Placental epithelial cell (primary cell): ENCODE measurements at places on chromosomes 5 and 9. TPM values are rescaled to one million over a fixed set of nuclear protein-coding genes. Genes with fewer than 3 reads are reported as not detected.

ATP10B gene
- not detected in 2 replicates for total RNA-seq

PDZD2 gene
- total RNA-seq, result under 0.01 TPM in 1 of 2 replicates, not detected in the other

UGT3A2 gene
- not detected in 2 replicates for total RNA-seq

SPRY4 gene
- 2.0 TPM in 1 of 2 replicates, not detected in the other for total RNA-seq

CARD9 gene
- 4.7 and 7.4 TPM in 2 replicates for total RNA-seq
